Mesangial cell (primary cell): ENCODE measurements at places on chromosomes 16 and 17. TPM values are rescaled to one million over a fixed set of nuclear protein-coding genes. Genes with fewer than 3 reads are reported as not detected.

NOG gene
- 3.3 and 37.2 TPM in 2 replicates for total RNA-seq

CDH8 gene
- 1.3 and 10.3 TPM in 2 replicates for total RNA-seq

RAB26 gene
- total RNA-seq: 0.65 and 5.7 TPM in 2 replicates

WNK4 gene
- total RNA-seq: 4.8 and 6.7 TPM in 2 replicates

ZNF785 gene
- total RNA-seq: 4.4 and 8.7 TPM in 2 replicates

MAPT gene
- 0.49 and 1.1 TPM in 2 replicates for total RNA-seq

MT1H gene
- total RNA-seq: 8.6 TPM in 1 of 2 replicates, not detected in the other

CA7 gene
- total RNA-seq: not detected in 2 replicates

TBC1D3I gene
- 2.5 TPM in 1 of 2 replicates, not detected in the other for total RNA-seq

SMCR8 gene
- 9.9 and 15.8 TPM in 2 replicates for total RNA-seq

NPW gene
- 4.4 and 5.7 TPM in 2 replicates for total RNA-seq

MYH1 gene
- not detected in 2 replicates for total RNA-seq

CRK gene
- 51.5 and 58.7 TPM in 2 replicates for total RNA-seq

ZSCAN10 gene
- total RNA-seq: not detected in 2 replicates

MEIOB gene
- 3.6 and 3.8 TPM in 2 replicates for total RNA-seq

MT1F gene
- total RNA-seq: 12.9 and 25.0 TPM in 2 replicates

BCL6B gene
- total RNA-seq: under 0.01 and 0.13 TPM in 2 replicates

ADAD2 gene
- 0.13 TPM in 1 of 2 replicates, not detected in the other for total RNA-seq

FAM117A gene
- total RNA-seq: 5.8 and 6.0 TPM in 2 replicates

CLDN7 gene
- 12.4 and 33.1 TPM in 2 replicates for total RNA-seq

KCNAB3 gene
- total RNA-seq: 0.16 and 0.63 TPM in 2 replicates

SNX20 gene
- not detected in 2 replicates for total RNA-seq

CRHR1 gene
- not detected in 2 replicates for total RNA-seq

TP53TG3F gene
- not detected in 2 replicates for total RNA-seq

ITGAD gene
- total RNA-seq: not detected in 2 replicates

CANT1 gene
- 61.8 and 62.1 TPM in 2 replicates for total RNA-seq

OR4D1 gene
- total RNA-seq: not detected in 2 replicates

ANKRD40CL gene
- not detected in 2 replicates for total RNA-seq

MARVELD3 gene
- 0.63 TPM in 1 of 2 replicates, not detected in the other for total RNA-seq

TAT gene
- not detected in 2 replicates for total RNA-seq
